ENCODE measurements at places on chromosomes 2 and 18.

DNA sequence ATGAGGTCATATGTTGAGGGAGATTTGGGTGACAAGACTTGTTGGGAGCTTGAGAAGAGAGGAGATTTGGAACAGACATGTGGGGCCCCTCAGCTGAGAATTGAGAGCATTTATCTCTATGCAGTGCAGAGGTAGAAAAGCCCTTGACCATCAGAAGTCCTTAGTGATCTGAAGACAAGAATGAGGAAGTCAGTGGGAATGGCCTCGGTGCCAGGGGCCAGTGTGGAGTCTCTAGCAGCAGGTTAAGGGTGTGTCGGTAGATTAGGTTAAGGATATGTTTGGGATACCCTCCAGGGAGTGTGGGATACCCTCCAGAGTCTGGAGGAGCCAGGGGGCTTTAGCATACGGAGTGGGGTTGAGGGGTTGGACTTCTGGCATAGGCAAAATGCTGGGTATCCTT is 41.6 kb downstream of the FBXO48 start:
- DNase-seq = no peak

DNA sequence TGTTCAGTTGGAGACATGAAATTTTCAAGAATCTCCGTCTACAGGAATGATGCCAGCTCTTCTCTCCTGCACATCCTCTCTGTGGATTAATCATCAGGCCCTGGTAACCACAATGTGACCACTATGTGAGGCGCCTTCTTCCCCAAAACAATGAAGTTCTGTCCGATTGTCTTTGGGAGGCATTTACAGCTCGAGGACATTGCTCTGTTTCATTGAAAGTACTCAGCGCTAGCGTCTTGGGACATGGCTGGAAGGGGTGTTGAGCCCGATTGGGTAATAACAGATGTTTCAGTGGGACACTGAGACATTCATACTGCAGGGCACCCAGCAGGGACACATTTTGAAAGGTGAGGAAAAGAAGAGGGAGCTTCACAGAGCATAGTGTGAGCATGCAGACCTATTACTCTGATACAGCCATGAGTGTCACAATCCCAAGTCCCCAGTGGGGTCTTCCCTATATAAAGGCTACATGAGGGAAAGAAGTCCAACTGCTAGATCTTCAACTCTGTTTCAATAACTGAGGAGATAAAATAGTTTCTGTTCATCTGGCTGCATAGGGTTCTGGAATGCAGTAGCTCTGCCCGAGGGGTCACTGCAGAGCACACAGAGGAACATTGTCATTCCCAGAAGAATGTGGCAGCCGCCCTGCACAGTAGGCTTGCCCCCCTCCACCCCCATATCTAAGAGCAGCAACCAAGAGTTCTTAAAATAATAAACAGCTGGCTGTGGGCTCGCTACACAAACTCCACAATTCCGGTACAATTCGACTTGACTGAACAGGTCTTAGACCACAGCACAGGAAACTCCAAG is 237.3 kb downstream of the OSR1 start:
- DNase-seq = peak; percentile 45

- no peak for DNase-seq
These were observed 168.7 kb downstream of the GLI2 start for GRCh38 chr2:120904379-120904778.

DNA sequence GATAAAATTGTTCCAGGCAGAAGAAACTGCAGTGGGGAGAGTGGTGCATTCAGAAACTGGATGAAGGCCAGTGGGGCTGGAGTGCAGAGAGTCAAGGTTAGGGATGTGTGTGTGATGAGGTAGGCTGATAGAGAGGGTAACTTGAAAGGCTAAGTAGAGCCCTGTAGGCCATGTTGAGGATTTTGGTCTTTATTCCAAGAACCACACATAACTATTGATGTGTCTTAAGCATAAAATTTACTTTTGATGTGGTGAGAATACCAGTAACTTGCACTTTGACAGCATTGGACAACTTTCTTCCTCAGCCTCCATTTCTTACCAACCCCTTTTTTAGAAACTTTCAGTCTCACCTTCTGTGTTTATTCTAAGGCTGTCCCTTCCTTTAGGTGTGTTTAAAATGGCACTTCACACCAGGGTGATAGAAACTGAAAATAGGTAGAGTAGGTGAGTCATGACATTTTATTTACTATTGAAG is 22.6 kb downstream of the MTX2 start:
- DNase-seq = no peak

GRCh38 chr18:58505181-58505580 is 123.7 kb downstream of the ALPK2 start:
- DNase-seq = no peak

DNA sequence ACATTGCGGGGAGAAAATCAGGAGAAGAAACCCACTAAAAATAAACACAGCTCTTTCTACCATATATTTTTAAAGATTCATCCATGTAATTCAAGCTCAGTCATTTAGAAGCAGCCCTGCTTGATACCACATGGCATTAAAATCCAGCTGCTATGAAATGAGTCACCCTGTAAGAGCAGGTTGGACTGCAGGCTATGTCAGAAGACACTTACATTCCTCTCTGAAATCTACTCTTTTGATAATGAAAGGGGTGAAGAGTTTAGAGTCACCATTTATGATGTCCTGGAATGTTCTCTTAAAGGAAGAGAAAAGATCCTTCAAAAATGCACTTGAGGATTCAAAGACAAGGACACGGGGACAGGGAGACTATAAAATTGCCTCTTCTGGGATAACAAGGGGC is 100.6 kb upstream of the APCDD1 start:
- no peak for DNase-seq

- no peak for DNase-seq
These were observed 7.3 kb upstream of the DTNA start for GRCh38 chr18:34702814-34703213.

DNA sequence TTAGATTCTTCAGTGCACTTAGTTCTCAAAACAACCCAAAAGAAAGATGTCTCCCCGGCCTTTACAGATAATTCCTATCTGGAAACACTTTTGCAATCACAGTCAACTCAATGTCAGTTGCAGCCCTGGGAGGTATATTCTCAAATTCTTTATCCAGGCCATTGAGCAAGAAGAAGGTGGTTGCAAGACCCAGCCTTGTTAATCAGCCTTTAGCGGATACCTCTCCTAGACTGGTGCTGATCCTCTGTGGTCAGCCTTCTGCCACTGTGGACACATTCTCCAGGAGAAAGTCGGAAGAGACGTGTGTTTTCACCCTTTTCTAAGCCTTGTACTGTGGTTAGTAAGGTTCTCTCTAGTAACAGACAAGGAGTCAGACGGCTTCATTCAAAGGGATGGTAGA is 7.8 kb upstream of the FZD7 start:
- no peak for DNase-seq

DNA sequence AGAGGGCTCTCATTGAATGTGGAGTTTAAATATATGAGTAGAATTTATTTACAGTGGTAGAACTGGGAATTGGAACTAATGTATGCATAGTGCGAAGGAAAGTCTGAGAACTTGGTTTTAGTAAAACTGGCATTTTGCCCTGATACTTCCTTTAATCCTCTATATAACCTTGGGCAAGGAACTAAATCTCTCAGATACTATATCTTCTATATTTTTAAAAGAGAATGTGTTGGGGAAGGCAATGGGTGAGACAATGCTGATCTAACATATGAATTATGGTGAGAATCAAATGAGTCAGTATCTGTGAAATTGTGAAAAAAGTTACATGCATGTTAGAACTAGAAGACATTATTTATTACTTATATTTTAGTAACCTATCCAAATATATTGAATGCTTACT is 2109.4 kb upstream of the PIK3C3 start:
- no peak for DNase-seq

GRCh38 chr2:20400787-20401488 is 45.9 kb upstream of the RHOB start:
- no peak for DNase-seq

DNA sequence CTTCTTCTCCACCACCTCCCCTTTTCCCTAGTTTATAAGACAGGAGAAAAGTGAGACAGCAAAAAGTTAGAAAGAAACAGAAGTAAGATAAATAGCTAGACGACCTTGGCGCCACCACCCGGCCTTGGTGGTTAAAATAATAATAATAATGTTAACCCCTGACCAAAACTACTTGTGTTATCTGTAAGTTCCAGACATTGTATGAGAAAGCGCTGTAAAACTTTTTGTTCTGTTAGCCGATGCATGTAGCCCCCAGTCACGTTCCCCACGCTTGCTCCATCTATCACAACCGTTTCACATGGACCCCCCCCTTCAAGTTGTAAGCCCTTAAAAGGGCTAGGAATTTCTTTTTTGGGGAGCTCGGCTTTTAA is 1.5 kb upstream of the BUB1 start:
- no peak for DNase-seq

DNA sequence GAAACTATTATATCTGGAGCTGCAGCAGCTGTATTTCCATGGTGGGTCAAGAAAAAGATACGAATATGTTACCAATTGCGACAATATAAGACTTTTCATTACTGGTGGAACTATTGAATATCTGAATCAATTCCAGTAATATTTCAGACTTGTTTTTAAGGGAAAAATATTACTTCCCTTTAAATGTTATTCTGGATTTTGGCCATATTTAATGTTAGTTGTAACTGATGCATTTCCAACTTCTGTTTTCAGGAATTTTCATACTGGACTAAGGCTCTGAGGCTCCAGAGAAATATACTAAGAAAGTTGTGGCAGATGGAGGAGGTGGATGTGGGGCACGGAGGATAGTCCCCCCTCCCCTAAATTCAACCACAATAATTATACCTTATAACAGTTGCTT is 555.2 kb upstream of the SETBP1 start:
- DNase-seq = no peak

DNA sequence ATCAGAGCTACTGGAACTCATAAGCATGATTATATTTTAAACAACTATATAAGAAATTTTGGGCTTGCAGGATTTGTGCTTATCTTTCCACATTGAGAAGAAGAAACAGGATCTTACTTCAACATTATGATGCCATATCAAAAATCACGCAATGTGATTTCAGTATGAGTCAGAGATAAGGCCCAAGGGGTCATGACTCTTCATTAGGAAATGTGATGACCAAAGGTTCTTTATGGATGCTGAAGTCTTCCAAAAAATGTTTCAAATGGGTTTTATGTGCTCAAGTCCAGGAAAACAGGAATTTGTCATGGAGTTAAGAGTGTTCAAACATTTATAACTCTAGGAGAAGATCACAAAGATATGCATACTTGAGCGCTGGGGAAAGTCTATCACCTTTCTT is 7.8 kb upstream of the SERPINB2 start:
- peak; percentile 37 for DNase-seq

DNA sequence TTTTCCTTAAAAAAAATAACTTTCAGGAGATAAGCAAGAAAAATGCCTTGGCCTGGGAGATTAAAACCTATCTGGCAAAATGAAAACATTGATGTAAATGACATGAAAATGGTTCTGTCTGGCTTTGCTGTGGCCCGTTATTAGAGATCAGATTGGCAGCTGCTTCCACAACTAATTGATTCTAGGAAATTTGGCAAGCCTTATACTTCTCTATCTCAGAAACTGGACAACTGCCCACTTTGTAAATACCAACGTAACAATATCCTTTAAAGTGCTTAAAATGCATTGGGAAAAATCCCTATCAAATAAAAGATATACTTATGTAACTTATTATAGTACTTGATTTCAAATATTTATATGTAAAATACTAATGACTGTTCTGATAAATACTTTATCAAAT is 14.2 kb upstream of the SKA1 start:
- no peak for DNase-seq

GRCh38 chr2:1717113-1717512 is 27.2 kb downstream of the PXDN start:
- DNase-seq = no peak

GRCh38 chr2:85016446-85016845 is 45.5 kb downstream of the KCMF1 start:
- DNase-seq = no peak

- no peak for DNase-seq
These were observed 246.1 kb downstream of the TWIST2 start for GRCh38 chr2:239093952-239094351.

- no peak for DNase-seq
These were observed 451.4 kb upstream of the ID2 start for GRCh38 chr2:8230466-8230865.

DNA sequence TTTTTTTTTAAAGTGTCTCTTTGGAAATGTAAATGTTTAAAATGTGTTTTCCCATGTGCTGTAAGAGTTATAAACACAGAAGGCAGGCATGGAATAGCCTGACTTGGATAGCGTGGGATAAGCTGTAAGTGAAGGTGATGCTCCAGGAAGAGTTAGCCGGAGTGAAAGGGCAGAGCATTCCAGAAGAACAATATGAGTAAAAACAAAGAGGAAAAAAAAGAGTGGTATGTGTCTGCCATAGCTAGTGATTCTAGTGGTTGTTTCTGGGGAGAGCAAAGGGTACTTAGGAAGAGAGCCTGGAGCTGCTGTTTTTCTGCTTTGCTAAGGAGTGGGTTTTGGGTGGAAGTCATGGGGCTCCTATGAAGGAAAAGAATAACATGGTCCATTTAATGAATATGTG is 126.9 kb upstream of the DLGAP1 start:
- DNase-seq = no peak

GRCh38 chr2:58313926-58314325 is 72.8 kb upstream of the FANCL start:
- DNase-seq = no peak

- peak; percentile 69 for DNase-seq
These were observed 10.7 kb downstream of the MERTK start for GRCh38 chr2:111909079-111909478.

DNA sequence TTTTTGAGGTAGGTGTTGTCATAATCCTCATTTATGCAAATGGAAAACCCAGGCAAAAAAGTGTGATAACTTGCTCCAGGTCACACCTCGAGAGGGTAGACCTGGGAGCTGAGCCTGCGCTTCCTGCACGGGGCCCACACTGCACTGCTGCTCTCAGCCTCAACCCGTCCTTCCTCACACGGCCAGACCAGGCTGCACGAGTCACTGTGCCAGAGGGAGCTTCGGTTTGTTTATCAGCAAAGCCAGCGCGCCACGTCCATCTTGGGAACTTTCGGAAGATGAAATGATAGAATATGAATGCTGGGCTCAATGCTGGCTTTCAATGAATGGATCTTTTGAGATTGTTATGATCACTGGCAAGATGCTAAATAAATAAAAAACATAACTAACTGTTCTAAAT is 14.4 kb downstream of the COPS9 start:
- no peak for DNase-seq

GRCh38 chr2:42430188-42430587 is 63.6 kb downstream of the KCNG3 start:
- no peak for DNase-seq

GRCh38 chr2:96502891-96503636 is 2.1 kb downstream of the NEURL3 start:
- DNase-seq = peak; percentile 16

DNA sequence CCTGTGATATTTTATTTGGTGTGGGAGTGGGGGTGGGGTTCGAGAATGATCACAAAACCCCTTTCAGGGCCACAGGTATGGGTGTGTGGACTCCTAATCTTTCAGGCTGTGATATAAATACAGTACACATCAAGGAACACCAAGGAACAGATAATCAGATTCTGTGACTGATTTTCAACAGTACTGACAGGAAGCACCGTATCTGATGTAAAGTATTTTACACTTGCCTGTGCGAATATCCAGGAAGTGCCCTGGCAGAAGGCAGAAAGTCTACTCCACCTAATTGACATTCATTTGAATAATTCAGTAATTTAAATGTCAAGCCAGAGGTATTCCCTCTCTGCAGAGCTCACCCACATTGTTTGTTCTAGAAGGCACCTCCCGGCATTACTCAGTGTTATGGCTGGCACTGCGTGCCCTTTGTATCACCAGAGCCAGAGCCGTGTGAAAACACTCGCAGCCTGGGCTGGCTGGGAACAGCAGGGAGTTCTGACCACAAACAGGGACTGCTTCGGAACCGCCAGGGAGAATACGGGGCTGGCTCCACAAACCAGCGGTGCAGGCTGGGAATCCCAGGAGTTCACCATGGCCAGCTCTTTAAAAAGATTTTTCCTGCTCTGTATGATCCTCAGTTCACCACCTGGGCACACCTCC is 91.8 kb downstream of the ACVR1 start:
- DNase-seq = peak; percentile 81

Data from RCC 7860 (cell line).